ENCODE measurements at places on chromosomes 4 and X.

DNA sequence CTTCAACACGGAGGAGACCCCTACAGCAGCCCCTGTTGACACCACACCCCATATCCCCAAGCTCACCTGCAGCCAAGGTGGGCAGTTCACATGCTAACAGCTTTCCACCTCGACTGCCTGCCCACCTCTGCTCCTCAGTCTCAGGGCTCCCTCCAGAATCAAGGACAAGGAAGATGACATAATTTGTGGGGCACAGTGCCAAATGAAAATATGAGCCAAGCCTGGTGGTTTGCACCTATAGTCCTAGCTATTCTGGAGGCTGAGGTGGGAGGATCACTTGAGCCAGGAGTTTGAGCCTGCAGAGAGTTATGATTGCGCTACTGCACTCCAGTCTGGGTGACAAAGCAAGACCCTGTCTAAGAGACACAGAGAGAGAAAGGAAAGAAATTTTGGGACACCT lies 516.3 kb downstream of the BCOR start:
- DNase-seq = no peak

DNA sequence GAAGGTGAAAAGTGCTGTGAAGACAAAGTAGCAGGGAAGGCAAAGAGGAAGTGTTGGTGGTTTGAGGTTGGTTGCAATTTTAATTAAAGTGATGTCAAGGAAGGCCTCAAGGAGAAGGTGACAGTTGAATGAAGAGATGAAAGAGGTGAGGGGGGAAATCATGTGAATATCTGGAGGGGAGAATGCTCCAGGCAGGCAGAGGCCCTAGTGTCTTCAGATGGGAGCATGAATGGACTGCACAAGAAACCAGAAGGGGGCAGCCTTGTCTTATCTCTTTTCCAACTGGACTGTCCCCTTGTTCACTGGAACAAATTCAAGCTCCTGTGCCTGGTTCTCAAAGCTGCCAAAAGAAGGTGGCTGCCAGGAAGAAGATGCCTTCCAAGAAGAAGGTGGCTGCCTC lies 68.4 kb downstream of the MAOB start:
- no peak for DNase-seq

DNA sequence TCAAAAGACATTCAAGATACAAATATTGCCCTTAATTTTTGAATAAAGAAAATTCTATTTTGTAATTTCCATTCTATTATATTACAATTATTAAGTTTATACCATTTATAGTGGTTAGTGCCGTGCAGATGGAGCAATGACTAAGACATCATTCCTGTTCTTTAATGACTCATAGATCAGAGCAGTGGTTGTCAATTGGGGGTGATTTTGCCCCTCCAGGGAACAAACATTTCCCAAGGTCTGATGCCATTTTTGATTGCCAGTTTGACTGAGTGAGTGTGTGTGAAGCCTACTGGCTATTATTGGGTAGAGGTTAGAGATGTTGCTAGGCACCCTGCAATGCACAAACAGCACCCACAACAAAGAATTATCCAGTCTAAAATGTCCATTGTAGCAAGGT lies 97.9 kb upstream of the DDIT4L start:
- no peak for DNase-seq

GRCh38 chrX:154051201-154051810 lies 31.6 kb upstream of the IRAK1 start:
- no peak for DNase-seq

DNA sequence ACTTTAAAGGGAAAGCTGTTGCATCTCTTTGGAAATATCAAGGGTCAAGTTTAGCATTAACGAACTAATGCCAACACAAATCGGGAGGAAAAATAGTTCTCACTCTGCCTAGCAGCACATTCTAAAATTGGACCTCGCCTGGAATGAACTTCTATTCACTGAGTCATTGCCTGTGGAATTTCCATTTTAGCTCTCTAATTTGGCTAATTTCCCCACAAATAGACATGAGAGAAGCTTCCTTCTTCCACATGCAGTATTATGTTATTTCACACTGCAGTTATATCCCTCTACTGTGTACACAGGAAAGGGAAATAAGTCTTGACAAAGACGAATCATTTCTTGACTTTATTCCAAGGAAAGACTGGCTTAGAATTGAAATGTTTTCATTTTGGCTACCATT lies 9.3 kb downstream of the ZXDA start:
- no peak for DNase-seq

DNA sequence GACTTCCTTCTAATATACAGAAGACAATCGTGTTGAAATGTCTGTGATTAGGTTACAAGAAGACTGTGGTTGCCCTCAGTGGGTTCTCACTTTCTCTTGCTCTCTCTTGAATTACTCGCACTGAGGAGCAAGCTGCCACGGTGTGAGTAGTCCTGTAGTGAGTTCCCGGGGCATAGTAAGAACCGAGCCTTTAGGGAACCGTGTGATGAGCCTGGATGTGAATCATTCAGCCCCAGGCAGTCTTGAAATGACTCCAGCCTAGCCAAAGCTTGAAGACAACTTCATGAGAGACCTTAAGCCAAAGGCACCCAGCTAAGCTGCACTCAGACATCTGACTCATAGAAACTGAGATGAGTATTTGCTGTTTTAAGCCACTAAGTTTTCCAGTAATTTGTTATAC lies 292.7 kb downstream of the SPOCK3 start:
- DNase-seq = no peak

GRCh38 chr4:97238956-97239666 lies 904.2 kb downstream of the STPG2 start:
- peak; percentile 65 for DNase-seq

DNA sequence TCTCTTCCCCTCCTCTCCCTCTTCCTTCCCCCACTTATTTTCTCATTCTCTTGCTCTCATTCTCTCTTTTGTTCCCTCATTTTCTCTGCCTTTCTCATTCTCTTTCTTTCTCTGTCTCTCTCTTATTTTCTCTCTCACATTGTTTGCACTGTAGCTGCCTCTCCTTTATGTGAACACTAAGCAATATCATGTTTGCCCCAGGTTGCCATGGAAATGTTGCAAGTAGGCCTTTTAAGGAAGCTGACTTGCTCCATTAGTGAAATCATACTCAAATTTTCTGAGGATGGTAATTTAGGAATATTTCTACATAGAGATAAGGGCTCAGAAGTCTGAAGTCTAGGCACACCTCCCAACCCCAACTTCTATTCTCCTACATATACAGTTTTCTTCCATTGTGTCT lies 130.1 kb downstream of the EDA start:
- no peak for DNase-seq

DNA sequence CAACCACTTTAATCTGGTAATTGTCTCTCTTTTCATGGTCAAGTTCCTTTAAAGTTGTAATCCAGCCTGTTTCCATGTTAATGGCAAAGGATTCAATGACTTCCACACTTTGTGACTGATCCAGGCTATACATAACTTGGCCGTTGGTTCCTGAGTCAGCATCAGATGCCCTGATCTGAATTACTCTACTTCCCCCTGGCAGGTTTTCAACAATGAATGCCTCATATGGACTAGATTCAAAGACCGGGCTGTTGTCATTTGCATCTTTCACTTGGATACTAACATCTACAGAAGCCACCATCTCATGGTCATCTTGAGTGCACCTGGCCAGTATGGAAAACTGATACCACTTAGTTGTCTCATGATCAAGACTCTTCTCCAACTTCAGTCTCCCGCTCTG lies 62.6 kb upstream of the MTNR1A start:
- no peak for DNase-seq

- no peak for DNase-seq
Observed at GRCh38 chr4:63361628-63362027, 1047.6 kb downstream of the TECRL start.

DNA sequence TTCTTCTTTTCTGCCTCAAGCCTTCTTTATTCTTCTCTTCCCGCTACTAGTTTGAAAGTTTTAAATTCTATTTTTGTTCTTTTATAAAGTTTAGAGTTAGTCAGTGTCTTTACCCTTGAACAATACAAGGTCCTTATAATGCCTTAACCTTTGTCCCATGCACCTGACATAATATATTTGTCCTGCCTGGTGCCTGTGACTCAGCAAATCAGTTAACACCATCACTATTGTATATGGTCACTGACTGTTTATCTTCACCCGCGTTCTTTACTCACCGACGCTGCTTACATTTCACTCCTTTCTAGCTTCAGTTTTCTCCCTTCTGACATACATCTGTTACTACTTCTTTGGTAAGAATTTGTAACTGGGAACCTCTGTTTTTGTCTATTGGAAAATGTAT lies 5.7 kb downstream of the SMIM20 start:
- DNase-seq = no peak

DNA sequence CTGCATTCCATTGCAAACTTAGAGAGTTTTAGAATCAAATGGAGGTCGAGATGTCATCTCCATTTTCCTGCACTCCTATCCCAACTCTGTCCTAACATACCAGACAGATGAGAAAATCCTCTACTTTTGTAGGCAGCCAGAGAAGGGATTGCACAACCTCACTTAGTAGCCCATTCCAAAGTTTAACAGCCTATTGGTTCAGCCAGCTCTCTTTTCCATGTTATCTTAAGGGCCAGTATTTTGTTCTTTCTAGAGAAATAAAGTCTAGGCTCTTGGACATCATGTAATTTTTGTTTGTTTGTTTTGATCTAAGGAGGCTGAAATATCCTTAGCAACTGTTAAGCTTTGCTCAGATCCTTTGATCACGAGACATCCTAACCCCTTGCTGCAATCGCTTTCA lies 173.0 kb downstream of the COX18 start:
- no peak for DNase-seq

GRCh38 chr4:89136525-89136924 lies 25.2 kb downstream of the TIGD2 start:
- DNase-seq = no peak

DNA sequence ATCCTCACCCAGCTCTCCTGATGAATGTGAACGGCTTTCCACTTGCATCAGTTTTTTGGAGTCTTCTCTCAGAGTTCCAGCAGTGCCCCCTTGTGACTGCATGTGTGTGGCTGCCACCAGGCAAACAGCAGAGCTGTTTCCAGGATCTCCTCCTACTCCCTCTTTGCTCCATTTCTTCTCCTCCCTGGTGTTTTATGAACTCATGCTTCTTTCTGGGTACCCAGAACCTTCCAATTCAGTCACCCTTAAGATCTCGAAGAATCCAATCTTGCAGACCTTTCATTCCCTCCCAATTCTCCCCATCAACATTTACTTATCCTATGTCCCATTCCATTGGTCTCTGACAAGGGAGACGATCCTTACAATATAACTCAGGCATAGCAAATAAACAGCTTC lies 6.8 kb upstream of the TCEANC start:
- DNase-seq = no peak

DNA sequence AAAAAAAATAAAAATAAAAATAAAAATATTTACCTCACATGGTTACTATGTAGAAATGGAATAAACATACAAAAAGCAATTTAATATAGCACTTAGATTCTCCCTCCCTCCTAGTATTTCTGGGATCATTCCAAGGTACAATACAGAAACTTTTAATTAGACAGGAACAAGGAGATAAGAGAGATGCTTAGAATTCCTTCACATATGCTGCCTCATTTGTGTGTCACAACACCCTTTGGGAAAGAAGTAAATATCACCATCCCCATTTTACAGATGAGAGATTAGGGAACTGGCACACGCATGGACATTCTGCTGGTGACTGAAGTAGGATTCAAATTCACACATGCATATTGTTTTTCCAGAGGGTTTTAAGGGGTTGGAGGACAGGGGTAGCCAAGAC lies 164.2 kb downstream of the APBB2 start:
- no peak for DNase-seq

DNA sequence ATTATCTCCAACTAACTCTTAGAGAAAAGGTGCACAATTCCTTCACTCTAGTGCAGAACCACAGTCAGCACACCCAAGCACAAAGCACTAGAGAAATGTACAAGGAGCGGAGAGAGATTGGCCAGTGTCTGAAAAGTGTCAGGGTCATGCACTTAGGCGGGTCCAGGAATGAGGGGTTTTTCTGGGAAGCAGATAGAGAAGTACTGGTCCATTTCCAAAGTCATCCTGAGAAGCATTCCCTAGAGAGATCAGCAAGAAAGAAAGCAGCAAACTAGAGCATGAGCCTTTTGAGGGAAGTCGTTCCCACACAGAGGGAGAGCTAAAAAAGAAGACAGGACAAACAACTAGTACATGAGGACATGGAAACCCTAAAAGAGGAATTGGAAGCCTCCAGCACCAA lies 168.1 kb upstream of the MAP3K15 start:
- DNase-seq = no peak

DNA sequence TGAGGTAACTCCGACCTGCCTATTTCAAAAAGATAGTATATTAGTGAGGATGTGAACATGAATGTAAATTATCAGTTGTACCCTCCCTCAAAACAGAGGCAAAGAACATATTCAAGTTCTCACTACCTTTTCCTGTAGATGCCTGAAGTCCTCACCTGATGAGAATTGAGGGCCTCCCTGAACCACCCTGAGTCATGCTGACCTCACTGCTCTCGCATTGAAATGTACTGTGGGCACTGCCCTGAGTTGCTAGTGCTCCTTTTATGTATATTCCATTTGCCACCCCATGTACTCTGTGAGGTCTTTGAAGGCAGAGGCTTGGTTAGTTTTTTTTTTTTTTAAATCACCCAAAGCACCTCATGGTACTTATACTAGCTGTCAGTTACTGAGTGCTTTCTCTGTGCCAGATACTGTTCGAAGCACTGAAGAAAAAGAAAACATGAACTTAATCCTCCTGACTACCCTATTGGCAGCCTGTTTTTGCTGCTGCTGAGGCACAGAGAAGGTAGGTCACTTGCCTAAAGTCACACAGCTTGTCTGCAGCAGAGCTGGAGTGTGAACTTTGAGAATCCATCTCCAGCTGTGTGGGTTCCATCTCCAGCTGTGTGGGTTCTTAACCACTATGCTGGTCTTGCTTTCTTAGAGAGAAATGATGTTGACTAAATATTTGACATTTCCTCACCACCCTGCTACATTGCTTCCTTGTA lies 253.1 kb upstream of the GPC4 start:
- DNase-seq = no peak

DNA sequence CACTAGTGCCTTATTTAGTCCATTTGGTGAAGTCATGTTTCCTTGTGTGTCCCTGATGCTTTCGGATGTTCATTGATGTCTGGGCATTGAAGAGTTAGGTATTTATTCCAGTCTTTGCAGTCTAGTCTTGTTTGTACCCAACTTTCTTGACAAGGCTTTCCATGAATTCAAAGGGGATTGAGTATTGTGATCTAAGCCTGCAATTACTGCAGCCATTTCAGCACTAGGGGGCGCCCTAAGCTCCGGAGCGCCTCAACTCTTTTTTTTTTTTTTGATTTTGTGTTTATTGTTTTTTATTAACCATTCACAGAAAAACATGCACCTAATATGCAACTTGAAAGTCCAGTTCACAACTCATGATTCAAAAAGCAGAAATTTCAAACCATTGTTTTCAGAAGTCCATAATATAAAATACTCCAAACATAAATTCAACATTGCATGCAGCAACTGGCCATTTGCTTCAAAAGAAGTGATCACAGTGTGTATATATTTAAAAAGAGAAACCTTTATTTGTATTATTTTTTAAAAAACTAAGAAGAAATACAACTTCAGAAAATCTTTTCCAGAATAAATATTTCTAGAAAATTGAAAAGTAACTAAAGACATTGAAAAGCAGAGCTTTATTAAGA lies 59.2 kb downstream of the PTPN13 start:
- no peak for DNase-seq

Data from NCI-H187 treated with DMSO at 0.1 percent for 48 hours (cell line).